ENCODE measurements at places on chromosomes 13 and 19.

DNA sequence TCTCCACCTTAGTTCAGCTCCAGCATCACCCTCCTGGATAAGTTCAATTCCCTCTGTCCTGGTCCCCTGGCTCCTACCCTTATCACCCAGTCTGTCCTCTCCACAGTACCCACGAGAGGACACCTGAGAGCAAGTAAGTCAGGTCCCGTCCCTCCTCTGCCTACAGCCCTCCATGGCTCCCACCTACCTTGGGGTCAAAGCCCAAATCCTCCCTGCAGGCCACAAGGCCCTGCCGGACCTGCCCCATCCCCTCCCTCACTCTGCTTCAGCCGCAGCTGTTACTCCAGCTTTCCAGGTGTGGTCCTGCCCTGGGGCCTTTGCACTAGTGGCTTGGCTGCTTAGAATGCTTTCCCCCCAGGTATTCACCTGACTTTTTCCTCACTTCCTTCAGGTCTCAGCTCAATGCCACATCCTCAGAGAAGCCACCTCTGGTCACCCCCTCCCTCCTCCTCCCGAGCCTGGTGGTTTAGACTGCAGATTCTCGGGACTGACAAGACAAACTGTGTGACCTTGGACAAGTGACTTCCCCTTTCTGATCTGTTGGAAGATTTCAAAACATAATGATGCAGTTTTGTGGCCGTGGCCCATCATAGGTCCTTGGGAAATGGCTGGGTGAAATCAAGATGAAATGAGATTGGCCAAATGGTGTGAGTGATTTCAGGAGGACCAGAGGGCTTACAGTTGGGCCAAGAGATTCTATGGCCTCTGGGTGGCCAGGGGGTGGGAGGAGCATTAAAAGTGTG lies 3.6 kb downstream of the TUBB4A start:
- no peak for DNase-seq

DNA sequence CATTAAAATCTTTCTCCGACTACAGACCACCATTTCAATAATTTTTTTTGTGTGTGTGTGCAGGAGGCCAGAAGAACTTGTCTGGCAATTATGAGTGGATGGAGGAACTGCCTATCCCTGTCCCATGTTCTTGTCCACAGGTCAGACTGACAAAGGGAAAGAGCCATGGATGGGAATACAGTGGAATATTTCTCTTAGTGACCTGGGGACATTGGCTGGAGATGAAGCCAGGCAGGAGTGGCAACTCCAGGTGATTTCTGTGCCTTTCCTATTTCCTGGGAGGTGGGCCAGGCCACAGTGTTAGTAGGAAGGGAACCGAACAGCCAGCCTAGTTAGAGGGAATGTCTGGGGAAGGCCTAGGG lies 3.7 kb downstream of the PSG9 start:
- no peak for DNase-seq

GRCh38 chr19:38155453-38155852 lies 68.6 kb downstream of the DPF1 start:
- DNase-seq = no peak

DNA sequence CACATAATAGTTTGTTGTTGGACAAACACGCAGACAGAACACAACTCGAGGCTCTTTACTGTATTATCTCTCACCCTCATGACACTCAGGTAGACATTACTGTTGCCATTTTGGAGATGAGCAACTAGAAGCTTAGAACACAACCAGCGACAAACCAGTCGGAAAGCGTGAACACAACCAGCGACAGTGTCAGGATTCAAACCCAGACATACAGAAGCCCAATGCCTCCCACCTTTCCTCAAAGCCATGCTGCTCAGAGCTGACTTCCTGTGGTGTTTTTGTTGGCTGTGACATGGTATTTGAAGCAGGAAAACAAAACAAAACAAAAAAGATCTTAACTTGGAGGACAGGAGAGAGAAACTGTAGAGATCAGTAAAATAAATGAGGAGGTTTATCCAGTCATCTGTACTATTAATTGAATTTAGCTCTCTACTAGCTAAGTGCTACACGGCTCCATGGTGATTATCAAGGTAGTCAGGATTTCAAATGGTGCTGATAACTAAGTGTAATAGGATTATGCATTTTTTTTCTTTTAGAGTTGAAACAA lies 92.1 kb downstream of the STARD13 start:
- no peak for DNase-seq

- DNase-seq = no peak
Measured at GRCh38 chr13:114042066-114042815, 68.4 kb upstream of the C13orf46 start.

- no peak for DNase-seq
Measured at GRCh38 chr19:46806656-46807055, 18.3 kb upstream of the SLC1A5 start.

GRCh38 chr19:40691421-40692211 lies 1.2 kb upstream of the NUMBL start:
- DNase-seq = peak; percentile 99

GRCh38 chr13:95480791-95481780 lies 71.4 kb upstream of the CLDN10 start:
- DNase-seq = no peak

- no peak for DNase-seq
Measured at GRCh38 chr13:29756506-29756905, 93.9 kb downstream of the UBL3 start.

- peak; percentile 50 for DNase-seq
Measured at GRCh38 chr13:33352526-33352925, 67.0 kb upstream of the STARD13 start.

- DNase-seq = peak; percentile 17
Measured at GRCh38 chr19:29690842-29691241, 24.2 kb downstream of the C19orf12 start.

DNA sequence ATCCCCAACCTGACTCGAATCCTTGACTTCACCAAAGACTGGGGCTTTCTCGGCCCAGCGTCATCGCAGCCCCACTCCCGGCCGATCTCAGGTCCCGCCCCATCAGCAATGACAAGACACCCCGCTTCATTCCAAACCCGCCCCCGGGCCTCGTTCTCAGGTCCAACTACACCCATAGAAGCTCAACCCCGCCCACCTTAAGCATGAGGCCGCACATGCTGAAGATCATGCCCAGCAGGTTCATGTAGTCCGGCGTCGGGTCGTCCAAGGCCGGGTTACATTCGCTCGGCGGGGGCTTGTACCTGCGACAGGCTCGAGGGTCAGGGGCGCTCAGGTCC lies 2.3 kb downstream of the WDR83 start:
- no peak for DNase-seq

- DNase-seq = no peak
Measured at GRCh38 chr19:7505288-7505681, 10.6 kb upstream of the ZNF358 start.

GRCh38 chr13:46172531-46172991 lies 9.4 kb downstream of the LCP1 start:
- no peak for DNase-seq

GRCh38 chr13:95499811-95500712 lies 52.5 kb upstream of the CLDN10 start:
- no peak for DNase-seq

DNA sequence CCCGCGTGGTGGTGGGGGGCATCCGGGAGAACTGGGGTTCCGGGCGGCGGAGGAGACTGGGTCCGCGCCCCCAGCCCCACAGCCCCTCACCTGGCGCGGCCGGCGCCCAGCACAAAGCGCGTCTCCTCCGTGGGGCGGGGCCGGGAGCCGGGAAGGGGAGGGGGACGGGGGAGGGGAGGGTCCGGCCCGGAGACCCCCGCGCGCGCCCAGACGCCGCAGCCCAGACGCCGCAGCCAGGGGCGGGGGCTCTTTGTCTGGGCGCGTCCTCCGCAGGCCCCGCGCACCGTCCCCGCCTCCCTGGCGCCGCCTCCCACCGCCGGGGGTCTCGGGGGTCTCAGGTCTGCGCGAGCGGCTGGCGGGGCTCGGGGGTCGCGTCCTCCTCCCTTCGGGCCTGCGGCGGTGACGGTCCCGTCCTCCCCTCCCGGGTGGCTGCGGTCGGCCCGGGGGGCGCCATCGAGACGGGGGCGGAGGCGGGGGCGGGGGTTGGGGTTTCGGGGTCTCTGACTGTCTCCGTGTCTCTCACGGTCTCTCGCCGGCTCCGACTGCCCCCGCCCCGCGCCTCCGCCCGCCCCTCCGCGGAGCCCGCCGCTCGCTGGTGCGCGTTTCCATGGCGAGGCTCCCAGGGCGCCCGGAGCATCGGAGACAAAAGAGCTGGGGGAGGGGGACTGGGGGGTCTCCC lies at the start of gene PLPPR3:
Gene PLPPR3 (minus strand): TSS at position 131 of the 679 bp plus-strand sequence. CDS start 396 bp downstream, outside the sequence.
- DNase-seq = no peak

GRCh38 chr19:47790398-47790814 lies 11.9 kb downstream of the SELENOW start:
- peak; percentile 45 for DNase-seq

- DNase-seq = no peak
Measured at GRCh38 chr13:81140675-81141074, 799.7 kb upstream of the SPRY2 start.

DNA sequence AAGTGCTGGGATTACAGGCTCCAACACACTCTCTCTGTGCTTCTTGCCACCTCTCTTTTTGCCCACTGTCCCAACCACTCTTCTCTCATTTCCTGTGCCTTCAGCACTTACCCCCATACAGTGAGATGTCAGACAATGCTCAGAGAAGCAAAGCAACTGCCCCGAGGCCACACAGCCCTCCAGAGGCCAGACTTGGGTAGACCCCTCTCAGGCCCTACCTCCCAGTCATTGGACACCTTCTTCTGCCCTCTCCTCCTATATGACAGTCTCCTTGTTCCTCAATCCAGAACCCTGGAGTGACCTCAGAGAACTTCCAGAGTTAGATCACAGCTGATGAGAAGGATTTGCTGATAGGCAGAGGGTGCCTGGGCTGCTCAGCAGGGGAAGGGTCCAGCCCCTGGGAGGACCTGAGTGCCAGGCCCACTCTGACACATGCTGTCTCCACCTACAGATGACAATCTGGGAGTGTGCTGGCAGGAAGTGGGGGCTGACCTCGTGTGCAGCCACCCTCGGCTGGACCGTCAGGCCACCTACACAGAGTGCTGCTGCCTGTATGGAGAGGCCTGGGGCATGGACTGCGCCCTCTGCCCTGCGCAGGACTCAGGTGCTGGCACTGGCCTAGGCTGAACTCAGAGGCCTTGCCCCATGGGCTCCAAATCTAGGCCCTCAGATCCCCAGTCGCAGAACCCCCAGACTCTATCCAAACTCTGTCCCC lies 24.4 kb downstream of the LTBP4 start:
- DNase-seq = no peak

GRCh38 chr19:2385053-2385721 lies 25.1 kb downstream of the TMPRSS9 start:
- peak; percentile 78 for DNase-seq

- no peak for DNase-seq
Measured at GRCh38 chr19:6362351-6362801, 1.0 kb downstream of the CLPP start.

DNA sequence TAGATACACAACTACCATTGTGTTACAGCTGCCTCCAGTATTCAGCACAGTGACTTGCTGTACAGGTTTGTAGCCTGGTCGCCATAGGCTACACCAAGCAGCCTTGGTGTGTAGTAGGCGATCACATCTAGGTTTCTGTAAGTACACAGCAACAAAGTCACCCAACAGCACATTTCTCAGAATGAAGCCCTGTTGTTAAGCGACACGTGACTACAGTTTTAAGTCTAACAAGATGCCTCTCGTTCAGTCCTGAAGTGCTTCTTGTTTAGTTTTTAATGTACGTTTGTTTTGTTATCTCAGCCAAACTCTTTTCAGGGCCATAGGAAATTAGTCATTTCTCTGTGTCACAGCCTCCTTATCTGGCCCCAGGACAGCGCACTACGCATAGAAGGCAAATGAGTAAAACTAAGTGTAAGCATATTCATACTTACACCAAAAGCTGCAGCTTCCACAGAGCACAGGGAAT lies 50.0 kb upstream of the GPR183 start:
- no peak for DNase-seq

- DNase-seq = no peak
Measured at GRCh38 chr13:101515504-101515903, 63.0 kb downstream of the ITGBL1 start.

- DNase-seq = no peak
Measured at GRCh38 chr13:40130871-40131636, 475.6 kb downstream of the COG6 start.

DNA sequence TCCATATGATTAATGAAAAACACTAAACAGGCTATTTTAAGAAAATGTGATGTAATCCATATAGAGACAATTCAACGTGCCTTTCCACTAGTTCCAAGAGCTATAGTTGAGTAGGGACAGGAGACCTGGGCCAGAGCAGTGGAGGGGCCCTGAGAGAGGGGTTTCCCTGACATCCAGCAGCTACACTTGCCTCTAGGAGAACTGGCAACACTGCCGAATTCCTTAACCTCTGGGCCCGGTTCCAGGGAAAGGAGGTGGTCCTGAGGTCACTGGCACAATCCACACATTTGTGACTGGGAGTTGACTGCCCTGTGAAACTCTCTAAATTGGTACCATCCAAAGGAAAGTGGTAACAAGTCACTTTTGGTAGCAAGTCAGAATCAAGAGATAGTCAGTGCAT lies 264.4 kb downstream of the DCLK1 start:
- no peak for DNase-seq

DNA sequence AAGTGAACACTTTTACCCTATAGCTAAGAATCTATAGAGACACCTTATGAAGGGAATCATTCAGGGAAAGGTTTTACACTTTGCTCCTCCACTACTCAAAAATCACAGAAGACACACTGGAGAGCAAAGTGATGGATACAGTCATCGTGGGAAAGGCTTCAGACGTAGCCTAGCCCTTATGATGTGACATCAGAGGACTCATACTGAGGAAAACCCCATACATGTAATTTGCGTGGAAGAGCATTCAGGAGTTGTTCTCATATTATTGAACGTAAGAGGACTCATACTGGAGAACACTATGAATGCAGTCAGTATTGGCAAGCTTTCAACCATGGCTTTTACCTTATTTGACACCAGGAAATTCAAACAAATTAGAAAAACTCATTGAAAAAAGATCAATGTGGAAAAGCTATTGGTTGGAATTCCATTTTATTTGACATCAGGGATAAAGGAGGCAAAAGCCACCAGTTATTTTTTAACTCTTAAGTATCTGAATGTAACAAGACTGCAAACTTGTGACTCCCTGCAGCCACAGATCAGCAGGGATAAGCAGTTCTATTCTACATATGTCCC lies 16.1 kb upstream of the ZNF274 start:
- no peak for DNase-seq

- DNase-seq = no peak
Measured at GRCh38 chr13:79709471-79709870, 228.5 kb downstream of the NDFIP2 start.

- DNase-seq = no peak
Measured at GRCh38 chr19:43704002-43704705, 11.7 kb upstream of the IRGC start.

All from NCI-H524 (cell line).